ENCODE measurements at places on chromosomes 12 and 14.

DNA sequence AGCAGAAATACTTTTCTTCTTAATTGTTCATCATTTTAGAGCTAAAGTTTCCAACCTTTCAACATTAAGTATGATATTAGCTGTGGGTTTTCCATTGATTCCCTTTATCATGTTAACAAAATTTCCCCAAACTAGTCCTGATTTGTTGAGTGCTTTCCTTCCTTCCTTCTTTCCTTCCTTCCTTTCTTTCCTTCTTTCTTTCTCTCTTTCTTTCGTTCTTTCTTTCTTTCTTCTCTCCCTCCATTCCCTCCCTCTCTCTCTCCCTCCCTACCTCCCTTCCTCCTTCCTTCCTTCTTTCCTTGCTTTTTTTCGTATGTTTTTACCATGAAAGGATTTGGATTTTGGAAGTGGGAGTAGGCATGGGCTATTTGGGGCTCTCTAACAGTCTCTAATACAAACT lies 133.5 kb downstream of the LMNTD1 start:
- DNase-seq = no peak

DNA sequence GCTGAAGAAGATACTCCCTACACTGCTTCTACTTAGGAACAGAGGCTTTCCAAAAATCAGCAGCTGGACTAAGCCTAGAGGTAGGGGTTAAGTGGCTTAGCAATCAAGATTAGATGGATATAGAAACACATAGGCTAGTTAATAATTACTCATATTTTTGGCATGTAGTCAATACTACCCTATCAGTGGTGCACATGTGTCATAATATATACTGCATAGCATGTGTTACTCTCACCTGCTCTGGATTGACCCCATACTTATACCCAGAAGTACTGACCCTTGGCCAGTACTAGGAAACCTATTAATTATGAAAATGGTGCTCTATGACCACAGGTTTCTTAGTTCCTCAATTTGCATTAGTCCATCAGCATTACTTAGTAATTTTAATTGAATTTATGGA lies 528.4 kb upstream of the LMO3 start:
- no peak for DNase-seq

DNA sequence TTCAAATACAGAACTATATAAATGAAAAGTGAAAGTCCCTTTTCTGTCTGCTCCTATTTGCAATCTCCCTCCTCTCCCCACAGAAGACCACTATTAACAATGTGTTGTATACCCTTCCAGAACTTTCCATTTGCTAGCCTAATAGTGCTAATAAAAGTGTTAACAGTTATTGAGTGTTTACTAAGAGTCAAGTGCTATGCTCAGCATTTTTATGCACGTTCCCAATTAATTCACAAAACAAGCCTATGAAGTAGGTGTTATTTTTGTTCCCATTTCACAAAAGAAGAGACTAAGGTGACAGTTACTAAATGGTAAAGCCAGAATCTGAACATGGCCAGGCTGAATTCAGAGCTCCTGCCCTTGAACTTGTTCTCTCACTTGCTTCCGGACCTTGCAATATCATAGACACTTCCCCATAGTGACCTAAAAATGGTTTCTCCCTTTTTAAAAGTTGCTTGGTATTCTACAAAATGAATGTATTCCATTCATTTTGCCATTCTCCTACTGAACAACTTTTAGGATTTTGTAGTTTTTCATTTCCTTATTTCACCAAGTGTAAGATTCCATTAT lies 1.6 kb upstream of the PRKAB1 start:
- DNase-seq = no peak

GRCh38 chr14:91231446-91231845 lies 13.1 kb downstream of the GPR68 start:
- DNase-seq = no peak

- DNase-seq = peak; percentile 8
Measured at GRCh38 chr12:101698800-101699347, 1.4 kb downstream of the CHPT1 start.

DNA sequence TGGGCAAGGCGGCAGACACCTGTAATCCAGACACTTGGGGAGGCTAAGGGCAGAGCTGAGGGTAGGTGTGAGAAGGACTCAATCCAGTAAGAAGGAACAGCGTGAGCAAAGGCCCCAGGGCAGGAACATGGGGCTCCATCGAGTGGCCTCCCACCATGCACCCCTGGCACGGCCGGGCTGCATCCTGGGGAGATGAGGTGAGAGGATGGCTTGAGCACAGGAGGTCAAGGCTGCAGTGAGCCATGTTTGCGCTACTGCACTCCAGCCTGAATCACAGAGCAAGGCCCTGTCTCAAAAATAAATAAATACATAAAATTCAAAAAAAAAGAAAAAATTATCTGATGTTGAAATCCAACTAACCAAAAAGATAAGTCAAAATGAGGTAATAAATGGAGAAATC lies 58.5 kb downstream of the ARL6IP4 start:
- no peak for DNase-seq

- no peak for DNase-seq
Measured at GRCh38 chr12:121701667-121702277, 10.8 kb upstream of the TMEM120B start.

DNA sequence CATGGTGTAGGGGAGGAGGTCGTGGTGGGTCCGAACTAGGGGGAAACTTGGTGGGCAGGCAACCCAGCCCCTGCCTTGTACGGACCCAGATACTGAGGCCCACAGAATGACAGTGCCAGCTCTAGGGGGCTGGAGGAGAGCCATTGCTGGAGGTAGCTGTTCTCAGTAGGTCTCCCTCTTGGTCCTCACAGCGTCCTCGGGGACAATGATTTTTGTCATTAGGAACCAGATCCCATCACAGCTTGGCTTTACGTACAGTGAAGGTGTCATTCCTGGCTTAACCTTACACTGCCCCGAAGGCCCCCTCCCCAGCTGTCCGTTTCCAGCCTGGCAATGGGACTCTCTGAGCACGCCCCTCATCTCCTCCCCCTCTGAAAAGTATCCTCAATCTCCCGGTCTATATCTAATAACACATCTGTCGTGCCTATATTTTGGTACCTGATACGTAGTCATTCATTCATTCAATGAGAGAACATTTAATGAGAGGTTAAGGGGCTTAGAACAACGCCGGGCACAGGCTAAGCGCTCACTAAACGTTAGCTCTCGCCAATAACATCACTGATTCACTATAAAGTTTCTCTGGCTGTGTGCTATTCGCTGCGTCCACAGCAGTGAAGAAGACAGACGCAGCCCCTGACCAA lies 597 bp upstream of the DYNC1H1 start:
- DNase-seq = no peak

- no peak for DNase-seq
Measured at GRCh38 chr14:23580152-23580926, 1.7 kb upstream of the JPH4 start.

GRCh38 chr14:75976826-75977581 lies 4.8 kb downstream of the TGFB3 start:
- no peak for DNase-seq

DNA sequence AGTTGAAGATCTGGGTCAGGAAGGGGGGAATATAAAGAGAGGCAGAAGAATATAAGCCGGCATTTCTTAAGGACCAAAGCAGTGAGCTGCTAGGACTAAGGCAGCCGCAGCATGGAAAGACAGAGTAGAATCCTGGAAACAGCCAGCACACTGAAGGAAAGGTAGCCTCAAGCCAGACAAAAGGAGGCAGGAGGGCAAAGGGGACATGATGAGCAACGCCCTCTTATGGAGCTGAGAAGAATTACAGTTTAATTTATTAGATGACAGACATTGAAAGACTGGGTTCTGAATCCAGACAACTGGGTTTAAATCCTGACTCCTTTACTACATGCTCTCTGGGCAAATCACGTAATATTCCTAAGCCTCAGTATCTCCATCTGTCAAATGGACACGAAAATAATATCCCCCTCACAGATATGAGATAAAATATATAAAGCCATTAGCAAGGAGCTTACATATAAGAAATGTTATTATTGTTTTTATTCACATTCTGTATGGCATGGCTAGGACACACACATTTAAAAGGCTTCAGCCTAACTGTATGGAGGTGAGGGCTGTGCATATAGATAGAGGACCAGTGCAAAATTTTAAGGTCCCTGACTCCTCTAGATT lies 8.1 kb upstream of the PCED1B start:
- peak; percentile 55 for DNase-seq

- DNase-seq = no peak
Measured at GRCh38 chr12:3636328-3636727, 116.6 kb downstream of the CRACR2A start.

- no peak for DNase-seq
Measured at GRCh38 chr14:24132061-24132685, 1.7 kb downstream of the FITM1 start.

DNA sequence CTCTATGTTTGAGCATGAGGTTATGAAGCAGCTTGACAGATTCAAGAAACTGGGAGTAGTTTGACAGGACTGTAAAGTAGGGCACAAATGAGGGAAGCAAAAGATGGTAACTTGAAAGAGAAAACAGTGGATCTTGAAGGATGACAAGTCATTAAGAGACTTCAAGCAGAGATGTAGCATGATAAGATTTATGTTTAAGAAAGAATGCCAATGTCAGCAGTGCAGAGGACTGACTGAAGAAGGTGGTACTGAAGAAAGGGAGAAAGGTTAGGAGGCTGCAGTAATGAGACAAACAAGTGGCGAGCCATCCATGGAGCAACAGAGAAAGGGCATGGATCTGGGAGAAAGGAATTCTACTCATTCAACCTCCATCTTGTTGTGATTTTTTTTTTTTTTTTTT lies 120.2 kb upstream of the RAP1B start:
- no peak for DNase-seq

DNA sequence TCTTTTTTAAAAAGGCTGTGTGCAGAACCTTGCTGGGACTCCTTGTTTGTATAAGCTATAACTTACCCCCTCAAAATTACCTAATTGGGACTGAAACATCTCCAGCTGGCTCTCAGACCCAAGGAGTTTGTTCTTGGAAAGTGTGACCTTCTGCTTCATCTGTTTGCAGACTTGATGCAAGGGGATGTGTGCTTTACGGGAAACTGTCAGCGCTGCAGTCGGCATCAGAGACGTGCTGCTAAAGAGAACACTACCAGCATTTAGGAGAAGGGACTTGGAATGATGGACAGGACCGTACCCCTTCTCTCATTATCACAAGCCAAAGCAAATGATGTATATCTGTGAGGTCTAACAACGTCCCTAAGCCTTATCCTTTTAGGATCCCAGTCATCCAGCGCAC lies 174.2 kb upstream of the PARP11 start:
- no peak for DNase-seq

DNA sequence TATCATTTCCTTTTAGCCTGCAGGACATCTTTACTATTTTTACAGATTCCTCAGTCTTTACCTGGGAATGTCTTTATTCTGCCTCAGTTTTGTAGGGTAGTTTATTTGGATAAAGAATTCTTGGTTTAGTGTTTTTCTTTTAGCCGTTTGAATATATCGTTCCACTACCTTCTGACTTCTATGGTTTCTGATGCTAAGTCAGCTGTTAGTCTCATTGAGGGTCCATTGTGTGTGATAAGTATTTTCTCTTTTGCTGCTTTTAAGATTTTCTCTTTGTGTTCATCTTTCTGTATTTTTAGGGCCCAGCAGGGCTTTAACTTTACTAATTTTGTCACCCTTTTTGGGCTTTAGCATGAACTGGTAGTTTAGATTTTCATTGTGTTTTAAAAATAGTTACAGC lies 113.5 kb downstream of the MNAT1 start:
- no peak for DNase-seq

- DNase-seq = no peak
Measured at GRCh38 chr14:89941830-89942377, 12.6 kb downstream of the EFCAB11 start.

- DNase-seq = no peak
Measured at GRCh38 chr14:87264796-87265195, 728.2 kb downstream of the GALC start.

GRCh38 chr12:81727391-81727790 lies 31.8 kb downstream of the PPFIA2 start:
- DNase-seq = no peak

DNA sequence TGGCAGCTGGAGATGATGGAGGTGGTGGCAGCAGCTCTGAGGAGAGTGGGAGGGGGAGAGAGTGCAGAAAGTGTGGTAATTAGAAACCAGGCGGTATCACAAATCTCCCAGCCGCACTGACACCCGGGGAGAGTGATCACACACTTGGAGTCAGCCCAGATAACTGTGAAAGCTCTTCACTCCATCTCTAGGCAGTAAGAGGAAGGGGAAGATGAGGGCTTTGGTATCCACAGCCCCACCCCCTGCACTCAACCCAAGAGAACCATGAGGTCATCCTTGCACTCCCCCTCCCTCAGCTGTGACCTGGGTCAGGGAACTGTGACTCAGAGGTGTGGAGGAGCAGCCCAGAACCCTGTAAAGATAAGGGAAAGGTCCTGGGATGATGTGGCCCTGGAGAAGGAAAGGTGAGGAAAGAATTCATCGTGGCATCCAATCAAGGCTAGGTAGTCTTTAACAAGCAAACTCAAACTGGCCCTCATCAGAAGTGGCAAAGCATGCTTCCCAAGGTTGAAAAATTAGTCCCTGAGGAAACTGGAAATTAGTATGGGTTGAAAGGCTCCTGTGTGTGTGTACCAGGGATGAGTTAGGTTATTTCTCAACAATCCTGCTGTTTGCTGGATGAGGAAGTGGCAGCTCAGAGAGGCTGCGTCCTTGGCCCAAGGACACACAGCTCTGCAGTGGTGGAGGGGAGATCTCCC lies 111.0 kb upstream of the LHX5 start:
- DNase-seq = no peak

All from LoVo (cell line).